ENCODE measurements at places on chromosomes 3 and 15. TPM values are rescaled to one million over a fixed set of nuclear protein-coding genes. Genes with fewer than 3 reads are reported as not detected.

The RPP14 gene
- total RNA-seq, result 19.0 TPM

The ANKUB1 gene
- not detected for total RNA-seq

The DUOXA1 gene
- 0.36 TPM for total RNA-seq

The AVEN gene
- total RNA-seq, result 17.2 TPM

The SUCNR1 gene
- 4.5 TPM for total RNA-seq

- DNase-seq, result no peak
These were observed 62.2 kb upstream of the MRPS22 start for GRCh38 chr3:139281522-139282196.

DNA sequence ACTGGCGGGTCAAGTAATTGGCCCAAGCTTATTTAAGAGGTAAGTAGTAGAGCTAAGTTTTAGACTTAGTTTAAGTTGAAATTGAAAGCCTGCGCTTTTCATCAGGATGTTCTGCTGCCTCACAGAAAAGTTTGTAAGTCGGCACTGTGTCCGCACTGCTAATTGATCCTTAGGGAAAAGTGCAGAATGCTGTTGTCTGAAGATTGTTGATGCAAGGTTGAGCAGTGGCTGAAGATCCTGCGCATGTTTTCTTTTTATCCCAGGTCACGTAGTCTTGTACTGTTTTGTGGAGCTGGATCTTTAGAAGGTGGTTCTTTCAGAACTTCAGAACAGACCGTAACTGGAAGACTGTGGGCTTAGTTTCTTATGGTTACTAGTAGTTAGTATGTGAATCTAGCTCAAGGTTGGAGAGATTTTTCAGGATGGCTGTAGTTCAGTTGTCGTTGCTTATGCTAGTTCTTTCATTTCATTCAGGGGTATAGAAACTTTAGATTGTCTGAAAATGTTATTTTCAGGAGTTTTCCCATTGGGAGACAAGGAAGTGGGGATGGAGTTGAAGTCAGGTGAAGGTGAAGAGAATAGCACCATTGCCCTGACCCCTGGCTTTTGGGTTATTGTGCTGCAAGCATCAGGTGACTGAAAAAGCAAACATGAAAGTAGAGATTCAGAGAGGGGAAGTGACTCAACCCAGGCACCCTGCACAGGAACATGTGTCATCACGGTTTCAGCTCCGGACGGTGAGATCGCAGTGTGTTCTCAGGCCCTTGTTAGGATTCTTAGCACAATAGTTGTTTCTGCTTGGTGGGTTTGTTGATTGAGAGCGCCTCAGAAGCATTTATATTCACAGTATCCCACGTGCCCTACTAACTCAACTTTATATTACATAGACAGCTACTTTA, 32.8 kb downstream of the AKAP13 start:
- DNase-seq, result peak; percentile 76

DNA sequence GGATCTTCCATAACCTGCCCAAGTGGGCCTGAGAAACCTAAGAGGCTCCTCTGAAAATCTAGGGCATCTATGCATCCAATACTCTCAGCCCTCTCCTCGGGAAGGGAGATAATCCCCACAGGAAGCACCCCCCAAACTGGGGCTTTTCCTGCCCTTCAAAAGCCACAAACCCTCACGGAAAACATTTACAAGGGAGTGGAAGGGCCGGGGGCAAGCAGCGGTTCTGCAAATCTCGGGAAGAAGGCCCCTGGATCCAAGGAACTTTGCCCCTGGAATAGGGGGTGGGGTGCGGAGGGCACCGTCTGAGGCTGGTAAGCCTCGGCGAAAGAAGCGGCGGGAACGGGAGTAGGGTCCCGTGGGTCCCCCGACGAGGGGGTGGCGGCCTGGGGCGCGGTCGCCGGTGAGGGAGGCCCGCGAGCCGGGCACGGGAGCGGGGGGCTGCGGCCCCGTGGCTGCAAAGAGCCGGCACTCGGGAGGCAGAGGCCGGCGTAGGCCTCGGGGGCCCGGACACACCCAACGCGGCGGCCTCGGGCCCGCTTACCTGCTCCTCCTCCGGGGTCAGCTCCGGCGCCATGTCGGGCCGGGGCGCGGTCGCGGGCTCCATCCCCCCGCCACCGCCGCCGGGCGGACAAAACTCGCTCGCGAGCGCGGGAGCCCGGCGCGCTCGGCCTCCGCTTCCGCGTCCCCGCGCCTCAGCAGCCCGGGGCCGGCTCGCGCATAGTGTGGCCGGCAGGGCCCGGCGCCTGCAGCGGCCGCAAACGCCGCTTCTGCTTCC, 755 bp downstream of the PTPN9 start:
- DNase-seq, result no peak

DNA sequence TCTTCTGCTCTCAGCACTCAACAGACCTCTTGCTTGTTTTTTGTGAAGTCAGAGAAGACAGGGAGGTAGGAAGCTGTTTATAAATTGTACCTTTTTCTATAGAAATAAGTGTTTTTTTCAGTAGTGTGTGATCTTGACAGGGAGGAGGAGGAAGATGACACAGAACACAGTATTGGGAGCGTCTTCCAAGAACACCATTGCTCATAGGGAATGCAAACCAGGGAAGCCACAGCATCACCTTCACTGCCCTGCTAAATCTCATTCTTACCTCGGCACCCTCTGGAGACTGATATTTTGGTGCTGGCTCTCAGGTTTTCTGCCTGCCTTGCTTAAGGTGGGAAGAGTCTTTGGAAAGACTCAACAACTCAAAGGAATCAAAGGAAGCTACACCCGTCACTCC, 169.4 kb downstream of the LRTM1 start:
- no peak for DNase-seq

GRCh38 chr3:134419214-134419959, 45.1 kb upstream of the AMOTL2 start:
- DNase-seq, result no peak

DNA sequence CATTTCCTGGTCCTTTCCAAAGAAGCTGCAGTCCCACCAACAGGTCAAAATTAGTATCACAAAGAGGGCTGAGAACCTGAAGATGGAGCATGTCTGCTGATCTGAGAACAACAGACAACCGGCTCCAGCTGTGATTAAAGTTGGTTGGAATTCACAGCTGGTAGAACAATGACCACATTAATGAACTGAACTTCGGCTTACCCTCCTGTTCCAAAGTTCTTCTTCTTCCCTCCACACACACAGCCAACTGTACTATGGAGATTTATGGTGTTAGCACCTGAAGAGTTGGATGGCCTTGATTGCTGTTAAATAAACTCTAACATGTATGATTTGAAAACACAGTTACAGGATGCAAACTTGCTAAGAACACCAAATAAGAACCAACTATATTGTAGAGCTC, 27.4 kb upstream of the ROPN1 start:
- no peak for DNase-seq

DNA sequence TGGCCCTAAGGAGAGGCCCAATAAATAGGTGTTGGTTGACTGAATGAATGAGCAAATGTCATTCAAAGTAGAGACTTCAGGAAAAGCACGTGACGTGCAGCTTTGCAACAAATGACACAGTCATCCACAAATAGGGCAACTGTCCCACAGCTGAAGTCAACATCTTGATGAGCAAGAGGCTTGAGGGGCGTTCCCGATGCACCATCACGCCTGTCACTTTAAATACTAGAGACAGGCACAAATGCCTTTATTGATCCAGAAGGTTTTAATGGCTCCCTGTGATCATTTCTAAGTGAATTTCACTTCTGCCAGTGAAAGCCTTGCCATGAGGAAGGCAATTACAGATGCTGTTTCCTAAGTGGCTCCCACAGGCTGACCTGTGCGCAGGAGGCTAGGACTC, 43.6 kb downstream of the ABTB1 start:
- DNase-seq, result no peak

DNA sequence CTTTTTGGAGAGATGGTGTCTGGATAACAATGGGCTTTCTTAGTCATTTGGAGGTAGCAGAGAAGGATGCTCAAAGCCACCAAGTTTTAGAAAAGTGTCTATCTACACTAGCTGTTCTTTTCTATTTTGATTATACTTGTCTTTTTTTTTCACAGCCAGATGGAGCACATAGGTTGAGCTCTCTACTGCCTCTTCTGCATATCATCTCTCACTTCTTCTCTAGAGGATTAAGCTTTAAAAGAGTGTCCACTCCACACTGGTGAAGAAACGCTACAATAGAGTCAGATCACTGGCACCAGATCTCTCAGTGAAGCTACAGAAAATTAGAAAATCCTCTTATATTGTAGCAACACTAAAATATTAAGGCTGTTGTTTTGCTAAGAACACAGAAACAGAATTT, 145.3 kb upstream of the MBNL1 start:
- DNase-seq, result peak; percentile 25

GRCh38 chr15:73946046-73946721, 19.9 kb downstream of the LOXL1 start:
- no peak for DNase-seq

All from fibroblast of the aortic adventitia (primary cell).